GM12891 (cell line): ENCODE measurements at places on chromosomes 2 and 18.

GRCh38 chr2:130981667-130982066, 111.6 kb downstream of the FAM168B start:
- no peak for DNase-seq

DNA sequence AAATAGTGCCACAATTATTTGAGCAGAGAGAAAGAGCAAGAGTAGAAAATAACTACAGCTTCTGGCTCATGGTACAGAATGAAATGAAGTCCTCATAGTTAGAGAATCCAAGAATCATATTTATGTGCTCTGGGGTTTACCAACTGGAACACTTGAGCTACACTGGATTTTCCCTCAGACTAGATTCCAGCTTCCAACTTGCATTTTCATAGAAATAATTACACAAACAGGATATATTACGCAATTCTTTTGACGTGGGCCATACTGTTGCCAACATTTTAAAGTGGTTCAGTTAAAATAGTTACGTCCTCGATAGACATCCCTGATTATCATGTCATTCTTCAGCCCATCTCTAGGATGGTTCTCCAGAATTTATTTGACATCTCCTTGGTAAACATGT, 129.2 kb downstream of the ETAA1 start:
- no peak for DNase-seq

DNA sequence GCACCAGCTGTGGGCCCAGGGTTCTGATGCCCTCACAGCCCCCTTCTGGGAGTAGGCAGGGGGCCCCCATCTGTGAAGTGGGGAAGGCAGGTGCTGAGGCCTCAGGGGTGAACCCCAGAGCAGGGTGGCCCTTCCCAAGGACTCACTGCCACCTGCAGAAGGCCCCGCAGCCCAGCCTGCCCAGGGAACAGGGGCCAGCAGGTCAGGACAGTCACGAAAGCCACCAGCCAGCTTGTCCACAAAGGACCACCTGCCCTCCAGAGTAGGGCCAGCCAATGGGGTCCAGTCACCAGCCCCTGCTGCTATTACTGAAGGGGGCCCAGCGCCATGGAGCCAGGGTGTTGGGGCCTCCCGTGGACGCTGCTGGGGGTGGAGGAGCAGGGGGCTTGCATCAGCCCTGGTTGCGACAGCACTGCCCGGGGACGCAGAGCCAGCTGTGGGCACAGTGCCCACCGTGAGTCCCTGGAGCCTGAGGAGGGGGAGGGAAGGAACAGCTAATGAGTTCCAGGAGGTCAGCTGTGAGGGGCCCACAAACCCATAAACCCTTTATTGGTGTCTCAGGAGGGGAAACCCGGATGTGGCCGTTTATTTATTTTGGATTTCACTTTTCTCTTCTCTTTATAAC, 11.5 kb upstream of the SNED1 start:
- DNase-seq, result no peak

- DNase-seq, result no peak
Measured at GRCh38 chr2:235008584-235009044, 56.8 kb downstream of the SH3BP4 start.

- no peak for DNase-seq
Measured at GRCh38 chr2:191402966-191403565, 157.9 kb downstream of the MYO1B start.
